Adrenal gland (tissue), 19 donors: ENCODE measurements at places on chromosomes 7 and 10.

DNA sequence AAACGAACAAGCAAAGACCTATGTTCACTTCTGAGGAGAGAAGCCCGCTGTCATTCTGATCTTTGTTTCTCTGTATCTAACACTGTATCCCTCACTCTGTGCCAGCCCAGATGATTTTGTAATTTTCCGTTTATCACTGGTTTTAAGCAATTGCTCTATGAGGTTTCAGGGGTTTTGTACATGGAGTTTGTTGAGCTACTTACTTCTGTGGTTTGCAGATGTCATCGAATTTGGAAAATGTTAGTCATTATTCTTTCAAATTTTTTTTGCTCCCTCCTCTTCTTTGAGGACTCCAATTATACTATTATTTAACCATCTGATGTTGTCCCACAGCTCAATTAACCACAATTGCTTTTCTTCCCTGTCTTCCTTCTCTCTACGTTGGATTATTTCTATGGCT, 650.9 kb upstream of the IGFBP3 start:
- H3K36me3 ChIP-seq = no peaks in the 10 kb centered on the region
- no peaks in the 10 kb centered on the region for H3K4me1 ChIP-seq
- no peaks in the 10 kb centered on the region for H3K27me3 ChIP-seq
- no peak for DNase-seq
- no peak overlapping the region for H3K27ac ChIP-seq

DNA sequence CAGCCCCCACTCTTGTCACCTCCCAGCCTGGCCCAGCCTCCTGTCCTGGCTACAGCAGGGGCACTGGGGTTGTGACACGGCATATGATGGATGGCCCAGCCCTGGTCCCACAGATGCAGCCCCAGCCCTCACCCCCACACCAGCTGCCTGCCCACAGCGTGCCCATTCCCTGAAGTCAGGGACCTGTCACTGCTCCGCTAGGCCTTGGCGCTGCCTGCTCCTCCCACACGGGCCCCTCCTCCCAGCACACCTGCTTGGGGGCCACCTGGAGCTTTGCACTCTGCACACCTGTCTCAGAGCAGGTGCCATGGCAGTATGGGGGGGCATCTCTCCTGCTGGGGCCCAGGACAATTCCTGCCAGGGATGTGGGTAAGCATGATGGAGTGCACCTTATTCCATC, 3.5 kb downstream of the GCK start:
- H3K27me3 ChIP-seq = no peaks in the 10 kb centered on the region
- H3K4me3 ChIP-seq = no peak overlapping the region
- no peak overlapping the region for H3K27ac ChIP-seq
- no peaks in the 10 kb centered on the region for H3K4me1 ChIP-seq

- no peak for DNase-seq
- no peaks in the 10 kb centered on the region for H3K27me3 ChIP-seq
- no peak overlapping the region for H3K4me3 ChIP-seq
- H3K4me1 ChIP-seq = no peaks in the 10 kb centered on the region
- no peak overlapping the region for H3K27ac ChIP-seq
Observed at GRCh38 chr10:8074881-8075280, 20.4 kb downstream of the GATA3 start.

GRCh38 chr7:21829731-21830130, 116.0 kb downstream of the CDCA7L start:
- DNase-seq = no peak
- no peaks in the 10 kb centered on the region for H3K4me1 ChIP-seq
- H3K4me3 ChIP-seq = no peak overlapping the region
- no peaks in the 10 kb centered on the region for H3K27me3 ChIP-seq

GRCh38 chr10:54826994-54827560, 26.0 kb upstream of the PCDH15 start:
- H3K27me3 ChIP-seq = no peaks in the 10 kb centered on the region
- no peak for DNase-seq
- H3K36me3 ChIP-seq = no peaks in the 10 kb centered on the region
- no peak overlapping the region for H3K27ac ChIP-seq
- no peak overlapping the region for H3K4me3 ChIP-seq

DNA sequence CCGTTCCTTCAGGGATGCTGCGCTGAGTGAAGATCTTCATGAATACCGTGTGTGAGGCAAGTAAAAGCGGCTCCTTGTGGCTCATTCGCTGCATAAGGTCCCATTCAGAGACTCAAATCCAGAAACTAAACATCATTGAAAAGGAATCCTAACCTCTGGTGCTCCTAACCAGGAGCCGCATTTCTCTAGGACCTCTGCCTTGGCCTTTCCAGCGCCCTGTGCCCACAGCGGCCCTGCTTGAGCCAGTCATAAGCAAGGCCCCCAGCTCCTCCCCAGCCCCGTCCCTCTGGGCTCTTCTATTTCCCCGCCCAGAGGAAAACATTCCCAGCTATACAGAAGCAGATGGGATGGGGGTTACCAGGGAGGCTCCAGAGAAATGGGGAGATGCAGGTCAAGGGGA, 42.6 kb upstream of the INSIG1 start:
- no peak for DNase-seq
- no peaks in the 10 kb centered on the region for H3K4me1 ChIP-seq
- no peak overlapping the region for H3K27ac ChIP-seq

DNA sequence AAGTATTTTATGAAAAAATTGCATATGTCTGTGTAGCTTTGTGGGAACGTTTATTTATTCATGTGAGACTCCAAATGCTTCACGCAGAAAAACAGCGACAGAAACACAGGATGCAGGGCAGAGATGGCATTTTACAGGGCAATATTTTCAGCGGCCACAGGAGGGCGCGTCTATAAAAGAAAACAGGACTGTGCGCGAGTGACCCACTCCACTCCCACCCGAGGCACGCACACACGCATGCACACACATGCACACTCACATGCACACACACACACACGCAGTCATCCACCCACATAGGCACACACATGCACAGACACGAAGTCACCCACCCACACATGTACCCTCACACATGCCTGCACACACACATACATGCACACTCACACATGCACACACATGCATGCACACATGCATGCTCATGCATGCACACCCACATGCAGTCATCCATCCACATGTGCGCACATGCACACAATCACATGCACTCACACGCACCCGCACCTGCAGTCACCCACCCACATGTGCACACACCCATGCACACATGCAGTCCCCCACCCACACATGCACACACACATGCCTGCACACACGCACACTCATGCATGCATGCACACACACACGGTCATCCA, 96.3 kb downstream of the DNAJB6 start:
- no peak overlapping the region for H3K4me3 ChIP-seq
- H3K4me1 ChIP-seq = no peaks in the 10 kb centered on the region
- no peaks in the 10 kb centered on the region for H3K36me3 ChIP-seq

DNA sequence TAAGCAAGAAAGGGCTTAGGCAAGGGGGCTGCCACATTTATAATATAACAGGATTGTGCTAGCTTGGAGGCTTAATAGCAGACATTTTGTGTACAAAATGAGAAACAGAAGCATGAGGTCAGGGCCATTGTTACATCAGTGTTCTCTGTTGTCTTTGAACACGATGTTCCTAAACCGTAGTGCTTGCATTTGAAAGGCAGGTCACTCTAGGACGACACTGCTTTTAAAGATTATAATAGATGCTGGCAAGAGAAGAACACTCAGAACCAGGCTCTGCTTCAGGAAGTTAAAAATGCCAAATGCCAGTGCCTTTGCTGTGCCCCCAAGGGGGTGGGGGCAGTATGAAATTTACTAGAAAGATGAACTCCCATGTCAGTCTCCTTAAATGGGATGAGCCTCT, 91.1 kb downstream of the SORCS3 start:
- DNase-seq = no peak
- H3K36me3 ChIP-seq = no peaks in the 10 kb centered on the region
- H3K4me3 ChIP-seq = no peak overlapping the region
- no peak overlapping the region for H3K27ac ChIP-seq
- no peaks in the 10 kb centered on the region for H3K4me1 ChIP-seq

DNA sequence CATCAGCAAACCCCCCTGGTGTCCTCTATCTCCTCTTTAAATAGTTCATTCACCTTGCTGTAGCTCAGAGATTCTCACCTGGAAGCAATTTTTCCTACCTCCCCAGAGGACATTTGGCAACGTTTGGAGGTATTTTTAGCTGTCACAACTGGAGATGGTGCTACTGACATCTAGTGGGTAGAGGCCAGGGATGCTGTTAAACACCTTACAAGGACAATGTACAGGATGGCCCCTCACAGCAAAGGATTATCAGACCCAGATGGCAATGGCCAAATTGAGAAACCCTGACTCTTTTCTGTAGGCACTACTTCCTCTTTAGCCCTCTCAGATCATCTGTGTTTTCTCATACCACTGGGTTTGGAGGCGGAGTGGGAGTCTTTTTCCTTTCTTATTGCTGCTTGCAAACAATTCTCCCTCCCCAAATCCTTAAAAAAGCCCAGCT, 13.2 kb upstream of the TRA2A start:
- H3K36me3 ChIP-seq = no peaks in the 10 kb centered on the region
- DNase-seq = no peak
- no peaks in the 10 kb centered on the region for H3K4me1 ChIP-seq
- H3K27ac ChIP-seq = no peak overlapping the region

- H3K36me3 ChIP-seq = no peaks in the 10 kb centered on the region
- H3K27me3 ChIP-seq = no peaks in the 10 kb centered on the region
- H3K4me3 ChIP-seq = no peak overlapping the region
- no peak for DNase-seq
Observed at GRCh38 chr7:43195768-43196167, 83.3 kb downstream of the HECW1 start.

DNA sequence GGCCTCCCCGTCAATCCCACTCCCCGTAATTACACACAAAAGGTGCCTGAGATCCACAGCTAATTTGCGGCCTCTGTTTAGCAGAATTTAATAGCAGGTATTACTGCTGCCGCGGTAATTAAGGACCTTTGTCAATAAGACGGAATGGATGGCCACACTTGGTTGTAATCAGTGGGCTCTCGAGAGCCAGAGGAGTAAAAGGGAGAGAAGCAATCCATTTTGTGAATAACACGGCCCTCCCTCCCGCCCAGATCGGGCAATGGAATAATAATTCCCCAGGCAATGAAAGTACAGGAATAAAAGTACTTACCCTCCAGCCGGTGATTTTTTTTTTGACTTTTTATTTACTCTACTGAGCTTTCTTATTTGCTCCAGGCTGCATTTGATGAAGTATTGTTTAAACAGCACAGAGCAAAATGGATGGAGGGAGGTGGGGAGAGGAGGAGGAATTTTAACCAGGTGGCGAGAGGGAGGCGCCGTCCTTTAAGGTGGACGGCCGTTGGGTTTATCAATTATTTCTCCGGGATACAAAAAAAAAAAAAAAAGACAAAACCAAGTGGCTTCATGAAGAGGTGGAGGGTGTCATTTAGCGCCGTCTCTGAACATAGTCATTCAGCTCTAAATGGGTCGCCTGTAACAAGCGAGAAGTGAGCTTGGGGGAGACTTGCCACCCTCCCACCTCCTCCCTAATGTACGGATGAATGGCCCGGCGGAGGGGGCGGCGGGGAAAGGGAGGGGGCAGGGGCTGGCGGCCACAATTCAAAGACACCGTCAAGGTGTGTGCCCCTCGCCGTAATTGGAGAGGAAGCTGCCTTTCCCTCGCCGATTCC, 120.3 kb downstream of the BUB3 start:
- no peak for DNase-seq
- H3K27ac ChIP-seq = no peak overlapping the region
- no peaks in the 10 kb centered on the region for H3K36me3 ChIP-seq
- H3K4me3 ChIP-seq = no peak overlapping the region

DNA sequence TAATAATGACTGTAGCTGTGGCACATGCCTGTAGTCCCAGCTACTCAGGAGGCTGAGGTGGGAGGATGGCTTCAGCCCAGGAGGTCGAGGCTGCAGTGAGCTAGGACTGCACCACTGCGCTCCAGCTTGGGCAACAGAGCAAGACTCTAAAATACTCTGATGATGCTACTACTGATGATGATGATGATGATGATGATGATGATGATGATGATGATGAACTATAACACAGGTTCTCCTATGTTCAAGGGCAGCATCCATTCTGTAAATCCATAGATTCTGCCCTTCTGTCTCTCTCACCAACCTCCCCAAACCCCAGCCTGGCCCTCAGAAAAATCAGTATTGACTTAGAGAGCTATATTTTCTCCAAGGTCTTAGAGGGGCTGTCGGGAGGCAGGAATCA, 22.8 kb upstream of the EN2 start:
- DNase-seq = no peak
- H3K4me3 ChIP-seq = no peak overlapping the region
- H3K36me3 ChIP-seq = no peaks in the 10 kb centered on the region
- H3K27me3 ChIP-seq = no peaks in the 10 kb centered on the region

DNA sequence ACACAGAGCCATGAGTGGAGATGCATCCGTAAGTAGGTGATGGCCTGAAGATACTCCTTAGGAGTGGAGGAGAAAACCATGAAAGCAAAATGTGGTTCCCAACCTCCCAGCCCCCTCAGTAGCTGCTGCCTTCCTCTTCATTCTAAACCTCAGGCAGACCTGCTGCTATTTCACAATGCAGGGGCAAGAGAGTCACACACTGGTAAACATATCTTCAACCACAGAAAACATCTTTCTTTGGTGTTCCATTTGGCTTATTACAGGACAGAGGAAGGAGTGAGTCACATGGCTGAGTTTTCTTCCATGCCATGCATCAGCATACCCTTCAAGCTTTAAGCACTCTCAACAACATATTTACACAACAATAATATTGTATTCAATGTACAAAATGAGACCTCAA, 342.1 kb downstream of the BMPER start:
- no peak for DNase-seq
- no peaks in the 10 kb centered on the region for H3K36me3 ChIP-seq
- H3K4me1 ChIP-seq = no peaks in the 10 kb centered on the region

DNA sequence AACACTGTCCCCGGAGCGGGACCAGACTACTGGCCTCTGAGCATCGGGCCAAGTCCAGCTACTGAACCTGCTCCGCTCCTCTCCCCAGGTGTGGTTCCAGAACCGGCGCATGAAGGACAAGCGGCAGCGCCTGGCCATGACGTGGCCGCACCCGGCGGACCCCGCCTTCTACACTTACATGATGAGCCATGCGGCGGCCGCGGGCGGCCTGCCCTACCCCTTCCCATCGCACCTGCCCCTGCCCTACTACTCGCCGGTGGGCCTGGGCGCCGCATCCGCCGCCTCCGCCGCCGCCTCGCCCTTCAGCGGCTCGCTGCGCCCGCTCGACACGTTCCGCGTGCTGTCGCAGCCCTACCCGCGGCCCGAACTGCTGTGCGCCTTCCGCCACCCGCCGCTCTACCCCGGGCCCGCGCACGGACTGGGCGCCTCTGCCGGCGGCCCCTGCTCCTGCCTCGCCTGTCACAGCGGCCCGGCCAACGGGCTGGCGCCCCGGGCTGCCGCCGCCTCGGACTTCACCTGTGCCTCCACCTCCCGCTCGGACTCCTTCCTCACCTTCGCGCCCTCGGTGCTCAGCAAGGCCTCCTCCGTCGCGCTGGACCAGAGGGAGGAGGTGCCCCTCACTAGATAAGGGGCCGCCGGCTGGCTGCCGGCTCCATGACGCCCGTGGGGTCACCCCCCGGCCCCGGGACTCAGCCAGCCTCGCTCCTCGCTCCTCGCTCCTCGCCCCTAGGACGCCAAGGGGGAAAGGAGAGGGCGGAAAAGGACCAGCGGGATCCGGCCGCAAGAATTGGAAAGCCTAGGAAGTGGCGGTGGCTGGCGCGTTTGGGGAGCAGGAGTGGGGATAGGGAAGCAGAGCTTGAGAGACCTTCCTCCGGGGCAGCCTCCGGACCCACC, 3.4 kb downstream of the EVX1 start:
- H3K36me3 ChIP-seq = no peaks in the 10 kb centered on the region
- no peak overlapping the region for H3K4me3 ChIP-seq
- DNase-seq = no peak
- H3K4me1 ChIP-seq = peaks cover 24% of the 10 kb centered on the region

GRCh38 chr10:88026031-88026430, 162.6 kb downstream of the PTEN start:
- H3K4me1 ChIP-seq = no peaks in the 10 kb centered on the region
- H3K27me3 ChIP-seq = no peaks in the 10 kb centered on the region
- no peak for DNase-seq
- no peak overlapping the region for H3K4me3 ChIP-seq
- H3K27ac ChIP-seq = no peak overlapping the region
